ENCODE measurements at places on chromosomes 2 and 18. TPM values are rescaled to one million over a fixed set of nuclear protein-coding genes. Genes with fewer than 3 reads are reported as not detected.

ZNF396 gene
- total RNA-seq: 1.5 TPM

GRCh38 chr2:160870729-160871465 is 289.3 kb upstream of the TANK start:
- DNase-seq: peak; percentile 74

FHOD3 gene
- total RNA-seq: 33.0 TPM

GREB1 gene
- total RNA-seq: 6.9 TPM

GRCh38 chr18:23737578-23737977 is 48.3 kb downstream of the LAMA3 start:
- DNase-seq: no peak

- no peak for DNase-seq
Observed at GRCh38 chr18:384897-385296, 115.6 kb downstream of the COLEC12 start.

GRCh38 chr2:30670453-30670852 is 136.8 kb downstream of the CAPN13 start:
- DNase-seq: no peak

CKAP2L gene
- 35.3 TPM for total RNA-seq

DNA sequence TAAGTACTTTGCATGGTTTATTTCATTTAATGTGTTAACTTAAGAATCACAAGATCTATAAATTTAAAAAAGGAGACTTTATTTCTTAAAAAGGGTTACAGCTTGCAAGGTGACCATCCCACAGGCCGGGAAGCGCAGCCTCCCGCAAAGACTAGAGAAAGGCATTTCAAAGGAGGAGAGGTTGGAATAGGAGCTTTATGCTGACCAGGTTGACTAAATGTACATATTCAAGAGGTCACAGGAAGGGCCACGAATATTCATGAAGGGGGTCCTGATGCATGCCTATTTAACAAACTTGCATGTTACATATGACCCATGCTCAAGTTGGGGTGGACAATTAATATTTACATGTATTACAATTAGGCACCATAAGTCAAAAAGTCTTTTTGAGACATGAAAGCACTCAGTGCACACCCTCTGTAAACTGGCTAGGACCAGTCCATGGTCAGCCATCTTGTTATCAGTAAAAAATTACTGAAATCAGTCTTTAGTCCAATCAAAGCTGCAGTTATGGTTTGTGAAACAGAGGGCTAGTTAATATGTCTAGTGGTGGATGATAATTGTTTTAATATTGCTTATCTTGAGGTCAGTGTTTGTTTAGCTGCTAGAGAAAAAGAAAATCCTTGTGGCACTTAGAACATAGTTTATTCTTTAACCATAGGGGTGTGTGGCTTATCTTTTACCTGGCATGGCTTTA is 169.3 kb downstream of the KCNE4 start:
- DNase-seq: no peak

- no peak for DNase-seq
Observed at GRCh38 chr2:33051586-33052360, 105.0 kb downstream of the LTBP1 start.

DNA sequence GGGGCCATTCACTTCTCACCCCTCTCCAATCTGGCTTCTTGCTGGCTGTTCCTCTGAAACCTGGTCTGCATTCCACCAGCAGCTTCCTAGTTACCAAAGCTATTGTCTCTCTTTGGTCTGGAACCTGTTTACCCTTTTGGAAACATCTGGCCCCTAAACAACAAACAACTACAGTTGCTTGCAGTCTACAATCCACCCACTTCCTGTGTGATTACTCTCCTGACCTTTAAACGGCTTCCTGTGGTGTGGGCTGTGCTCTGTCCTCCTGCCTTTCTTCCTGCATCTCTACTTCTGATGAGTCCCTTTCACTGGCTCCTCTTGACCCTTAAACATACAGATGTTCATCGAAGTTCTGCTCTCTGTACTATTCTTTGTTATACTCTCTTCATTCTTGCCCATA is 303.8 kb downstream of the TDRD15 start:
- no peak for DNase-seq

DNA sequence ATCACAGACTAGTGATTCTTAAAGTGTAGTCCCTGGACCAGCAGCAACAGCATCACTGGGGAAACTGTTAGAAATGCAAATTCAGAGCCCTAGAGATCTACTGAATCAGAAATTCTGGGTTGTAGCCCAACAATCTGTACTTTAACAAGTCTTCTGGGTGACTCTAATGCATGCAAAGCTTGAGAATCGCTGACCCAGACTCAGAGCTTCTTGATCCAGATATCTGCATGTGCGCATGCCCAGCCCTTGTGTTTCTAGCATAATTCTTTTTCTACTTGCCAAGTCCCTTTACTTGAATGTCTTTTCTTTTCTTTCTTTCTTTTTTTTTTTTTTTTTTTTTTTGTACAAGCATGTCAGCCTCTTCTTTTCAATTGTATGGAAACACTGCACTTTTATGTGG is 60.4 kb downstream of the FIGN start:
- DNase-seq: no peak

CBLN2 gene
- 0.41 TPM for total RNA-seq

DPYSL5 gene
- total RNA-seq: 3.3 TPM

GRCh38 chr2:234420408-234420807 is 76.5 kb downstream of the ARL4C start:
- DNase-seq: no peak

- no peak for DNase-seq
Observed at GRCh38 chr2:45932278-45932975, 281.0 kb downstream of the PRKCE start.

GRCh38 chr2:233029321-233029720 is 3.2 kb upstream of the NEU2 start:
- no peak for DNase-seq

GRCh38 chr2:182852801-182853200 is 13.6 kb downstream of the FRZB start:
- no peak for DNase-seq

CYBRD1 gene
- total RNA-seq: 122 TPM

- no peak for DNase-seq
Observed at GRCh38 chr2:24734741-24735140, 58.5 kb downstream of the PTRHD1 start.

DNA sequence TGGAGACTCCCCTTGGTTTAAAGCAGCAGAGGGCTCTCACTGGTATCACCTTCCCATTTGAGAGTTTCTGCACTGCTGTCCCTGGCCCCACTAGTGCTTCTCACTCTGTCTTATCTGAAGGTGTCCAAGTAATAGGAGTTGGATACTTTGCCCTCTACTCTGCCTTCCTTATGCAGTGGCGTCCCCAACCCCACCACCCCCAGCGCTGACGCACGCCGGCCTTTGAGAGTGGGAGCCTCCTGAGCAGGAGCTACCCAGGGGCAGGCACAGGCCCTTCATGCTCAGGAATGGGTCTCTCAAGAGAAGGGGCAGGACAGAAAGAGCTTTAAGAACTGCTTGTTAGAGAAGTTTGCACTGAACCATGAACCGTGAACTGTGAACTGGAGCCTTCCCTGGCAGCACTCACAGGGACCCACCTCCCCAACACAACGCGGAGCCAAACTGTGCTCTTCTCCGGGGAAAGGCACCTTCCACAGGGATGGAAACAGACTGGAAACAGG is 3.3 kb downstream of the CIB4 start:
- no peak for DNase-seq

DNA sequence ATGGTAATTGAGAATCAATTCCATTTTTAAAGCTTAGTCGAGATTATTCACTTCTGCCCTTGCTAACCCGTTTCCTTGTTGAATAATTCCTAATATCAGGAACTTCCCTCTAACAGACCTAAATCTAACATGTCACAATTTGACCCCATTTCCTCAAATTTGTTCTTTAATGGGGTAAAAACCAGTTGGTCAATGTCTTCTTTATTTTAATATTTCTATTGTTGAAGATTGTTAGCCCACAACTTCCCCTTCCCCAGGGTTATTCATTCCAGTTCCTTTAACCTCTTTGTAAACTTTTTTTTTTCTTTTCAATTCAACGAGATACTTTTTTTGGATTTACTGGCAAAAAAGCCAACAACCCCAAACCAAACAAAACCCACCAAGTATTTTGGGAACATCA is 7.3 kb downstream of the TNFRSF11A start:
- DNase-seq: no peak

KLHL41 gene
- 2,840 TPM for total RNA-seq

- no peak for DNase-seq
Observed at GRCh38 chr2:63192889-63193774, 142.5 kb downstream of the OTX1 start.

HJURP gene
- 9.8 TPM for total RNA-seq

- DNase-seq: no peak
Observed at GRCh38 chr2:31075941-31076590, 62.2 kb downstream of the GALNT14 start.

GRCh38 chr2:56754627-56755026 is 570.8 kb downstream of the CCDC85A start:
- no peak for DNase-seq

DNA sequence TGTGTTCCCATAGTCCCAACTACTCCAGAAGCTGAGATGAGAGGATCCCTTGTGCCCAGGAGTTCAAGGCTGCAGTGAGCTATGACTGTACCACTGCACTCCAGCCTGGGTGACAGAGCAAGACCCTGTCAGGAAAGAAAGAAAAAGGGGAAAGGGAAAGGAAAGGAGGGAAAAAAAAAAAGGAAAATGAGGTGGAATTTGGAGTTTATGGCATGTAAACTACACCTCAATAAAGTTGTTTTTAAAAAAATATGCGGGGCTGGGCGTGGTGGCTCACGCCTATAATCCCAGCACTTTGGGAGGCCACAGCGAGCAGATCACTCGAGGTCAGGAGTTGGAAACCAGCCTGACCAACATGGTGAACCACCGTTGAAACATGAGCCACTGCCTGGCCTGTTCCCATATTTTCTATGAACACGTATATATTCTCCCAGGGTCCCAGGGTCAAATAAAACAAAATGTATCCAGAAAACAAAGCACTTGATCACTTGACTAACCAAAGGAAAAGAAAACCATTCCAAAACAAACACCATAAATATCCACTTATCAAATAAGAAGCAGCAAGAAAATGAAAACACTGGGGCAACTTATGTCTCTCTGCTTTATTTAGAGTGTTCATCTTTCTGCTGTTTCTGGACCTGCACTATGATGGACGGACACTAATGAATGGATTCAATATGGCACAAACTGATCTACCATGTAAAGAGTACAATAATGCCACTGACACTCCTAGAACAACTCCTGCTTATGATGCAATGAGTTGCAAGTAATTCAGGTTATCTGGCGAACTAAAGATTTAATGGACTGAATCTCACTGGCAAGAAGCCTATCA is 56.8 kb downstream of the ASXL2 start:
- no peak for DNase-seq

DNA sequence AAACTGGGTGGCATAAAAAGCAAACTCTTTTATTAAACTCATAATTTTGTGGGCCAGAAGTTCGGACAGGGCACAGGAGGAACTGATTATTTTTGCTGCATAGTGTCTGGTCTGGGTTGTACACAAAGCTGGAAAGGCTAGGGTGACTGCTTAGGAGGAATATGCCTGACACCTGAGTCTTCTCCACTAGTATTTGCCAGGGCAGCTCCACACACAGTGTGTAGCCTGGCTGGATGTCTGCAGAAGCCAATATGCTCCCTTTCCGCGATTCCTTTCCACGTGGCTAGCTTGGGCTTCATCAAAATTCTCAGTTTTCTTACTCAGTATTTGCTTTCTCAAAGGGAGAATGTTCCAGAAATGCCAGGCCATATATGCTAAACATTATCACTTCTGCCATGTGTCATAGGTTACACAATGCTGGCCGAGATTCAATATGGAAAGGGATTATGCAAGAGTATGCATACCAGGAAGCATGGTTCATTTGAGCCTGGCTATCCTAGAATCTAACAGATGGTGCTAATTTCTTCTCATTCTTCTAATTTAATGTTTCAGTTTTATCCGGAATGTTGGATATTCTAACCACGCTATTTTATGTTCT is 142.7 kb upstream of the DOK6 start:
- no peak for DNase-seq

DNA sequence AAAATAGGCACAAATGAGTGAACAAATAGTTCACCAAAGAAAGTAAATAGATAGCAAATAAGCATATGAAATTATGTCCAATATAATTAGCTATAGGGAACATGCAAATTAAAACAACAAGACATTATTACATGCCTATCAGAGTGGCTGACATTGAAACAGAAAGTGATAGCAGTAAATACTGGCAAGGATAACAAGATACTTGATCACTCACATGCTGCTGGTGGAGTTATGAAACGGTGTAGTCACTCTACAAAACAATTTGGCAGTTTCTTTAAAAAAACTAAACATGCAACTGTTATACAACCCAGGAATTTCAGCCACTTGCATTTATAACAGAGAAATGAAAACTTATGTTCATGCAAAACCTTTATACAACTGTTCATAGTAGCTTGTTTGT is 439.2 kb upstream of the ACVR2A start:
- DNase-seq: no peak

DNA sequence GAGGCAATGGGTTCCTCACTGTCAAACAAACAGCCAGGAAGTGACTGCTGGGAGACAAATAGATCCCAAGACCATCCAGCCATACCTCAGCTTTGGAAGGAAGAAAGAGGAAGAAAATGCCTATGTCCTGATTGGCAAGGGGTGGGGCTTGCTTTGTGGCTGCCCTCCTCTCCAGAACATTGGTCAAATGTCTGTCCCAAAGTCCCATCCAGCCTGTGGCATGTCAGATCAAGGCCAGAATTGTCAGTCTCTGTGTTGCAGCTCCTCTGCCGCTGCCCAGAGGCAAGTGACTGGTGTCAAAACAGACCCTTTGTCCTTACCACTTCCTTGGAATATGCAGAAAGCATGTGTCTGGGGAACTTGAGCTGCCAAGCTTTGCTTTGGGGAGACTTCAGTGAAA is 63.0 kb upstream of the SMAD2 start:
- no peak for DNase-seq

FOXD4L1 gene
- total RNA-seq: not detected

- no peak for DNase-seq
Observed at GRCh38 chr2:242063850-242064249, 194.3 kb downstream of the RTP5 start.

CNOT9 gene
- 38.2 TPM for total RNA-seq

DNA sequence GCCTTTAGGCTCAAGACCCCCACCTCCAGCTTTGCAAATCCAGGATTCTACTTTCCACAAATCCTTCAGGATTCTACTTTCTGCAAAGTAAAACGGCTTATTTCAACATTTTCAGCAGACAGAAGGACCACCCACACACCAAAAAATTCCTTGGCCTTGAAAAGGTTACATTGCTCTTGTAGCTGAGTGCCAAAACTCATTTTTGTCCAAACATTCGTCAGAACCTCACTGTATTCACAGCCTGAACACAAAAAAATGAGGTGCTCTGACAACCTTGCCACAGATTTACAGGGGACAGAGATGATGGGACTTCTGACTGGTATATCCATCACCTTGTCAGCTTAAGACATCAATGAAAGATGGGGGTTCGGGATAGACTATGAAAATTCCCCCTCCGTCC is 63.0 kb upstream of the COX7A2L start:
- peak; percentile 65 for DNase-seq

- DNase-seq: peak; percentile 21
Observed at GRCh38 chr2:2331881-2332280, 806 bp upstream of the MYT1L start.

DNA sequence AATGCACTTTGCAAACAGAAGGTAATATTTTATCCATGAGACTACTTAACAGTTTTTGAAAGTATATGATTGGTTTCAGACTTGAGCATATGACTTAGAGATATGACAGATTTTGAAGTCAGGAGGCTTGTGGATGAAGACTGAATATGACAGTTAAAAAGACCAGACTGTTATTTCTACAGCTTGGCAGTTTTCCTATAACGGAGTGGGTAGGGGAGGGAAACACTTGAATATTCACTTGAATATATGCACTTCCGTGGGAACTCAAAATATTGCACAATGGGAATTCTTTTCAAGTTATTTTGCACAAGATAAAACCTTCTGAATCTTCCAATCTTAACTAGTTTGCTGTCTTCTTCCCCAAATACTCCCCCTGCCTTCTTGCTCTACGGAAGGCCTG is 64.6 kb upstream of the ACKR3 start:
- DNase-seq: no peak

All from tongue (tissue), 3 donors.